Activated CD4-positive, alpha-beta T cell treated with anti-CD3 and anti-CD28 coated beads, Interleukin-10, Interleukin-2, amounts not matched to agents 100 ng/mL and 50 ng/mL, durations not matched to agents 16 hours and 8 hours (primary cell): ENCODE measurements at places on chromosomes 13 and 19.

- DNase-seq = no peak
Observed at GRCh38 chr19:6822311-6822670, 49.8 kb downstream of the VAV1 start.

DNA sequence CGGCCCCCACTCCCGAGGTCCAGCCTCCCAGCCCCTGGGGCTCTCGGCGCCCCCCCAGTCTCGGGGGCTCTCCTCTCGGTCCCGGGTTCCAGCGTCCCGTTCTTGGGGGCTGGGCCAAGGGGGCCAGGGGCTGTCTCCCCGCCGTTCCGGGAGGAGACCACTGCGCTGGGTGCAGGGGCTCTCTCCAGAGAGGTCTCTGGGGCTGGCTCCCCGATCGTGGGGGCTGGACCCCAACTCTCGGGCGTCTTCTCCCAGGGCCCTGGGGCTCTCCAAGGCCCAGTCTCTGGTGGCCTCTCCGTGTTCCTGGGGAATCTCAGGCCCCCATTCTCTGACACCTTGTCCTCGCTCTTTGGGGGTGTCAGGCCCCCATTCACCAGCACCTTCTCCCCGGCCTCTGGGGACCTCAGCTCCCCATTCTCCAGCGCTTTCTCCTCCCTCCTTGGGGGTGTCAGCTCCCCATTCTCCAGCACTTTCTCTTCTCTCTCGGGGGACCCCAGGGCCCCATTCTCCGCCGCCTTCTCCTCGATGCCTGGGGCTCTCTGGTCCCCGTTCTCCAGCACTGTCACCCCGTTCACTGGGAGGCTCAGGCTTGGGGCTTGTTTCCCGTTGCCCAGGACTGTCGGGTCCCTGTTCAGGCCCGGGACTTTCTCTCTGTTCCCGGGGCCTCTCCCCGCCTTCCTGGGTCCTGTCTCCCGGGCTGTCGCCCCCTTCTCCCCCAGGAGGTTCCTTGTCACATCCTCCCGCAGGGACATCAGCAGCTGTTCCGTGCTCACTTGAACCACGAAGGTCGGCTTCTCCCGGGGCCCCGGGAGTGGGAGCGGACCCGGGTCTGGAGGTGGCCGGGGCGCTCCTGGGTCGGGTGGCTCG is 13.7 kb downstream of the LMTK3 start:
- DNase-seq = no peak

- no peak for DNase-seq
Observed at GRCh38 chr19:3313199-3313575, 53.2 kb upstream of the NFIC start.

DNA sequence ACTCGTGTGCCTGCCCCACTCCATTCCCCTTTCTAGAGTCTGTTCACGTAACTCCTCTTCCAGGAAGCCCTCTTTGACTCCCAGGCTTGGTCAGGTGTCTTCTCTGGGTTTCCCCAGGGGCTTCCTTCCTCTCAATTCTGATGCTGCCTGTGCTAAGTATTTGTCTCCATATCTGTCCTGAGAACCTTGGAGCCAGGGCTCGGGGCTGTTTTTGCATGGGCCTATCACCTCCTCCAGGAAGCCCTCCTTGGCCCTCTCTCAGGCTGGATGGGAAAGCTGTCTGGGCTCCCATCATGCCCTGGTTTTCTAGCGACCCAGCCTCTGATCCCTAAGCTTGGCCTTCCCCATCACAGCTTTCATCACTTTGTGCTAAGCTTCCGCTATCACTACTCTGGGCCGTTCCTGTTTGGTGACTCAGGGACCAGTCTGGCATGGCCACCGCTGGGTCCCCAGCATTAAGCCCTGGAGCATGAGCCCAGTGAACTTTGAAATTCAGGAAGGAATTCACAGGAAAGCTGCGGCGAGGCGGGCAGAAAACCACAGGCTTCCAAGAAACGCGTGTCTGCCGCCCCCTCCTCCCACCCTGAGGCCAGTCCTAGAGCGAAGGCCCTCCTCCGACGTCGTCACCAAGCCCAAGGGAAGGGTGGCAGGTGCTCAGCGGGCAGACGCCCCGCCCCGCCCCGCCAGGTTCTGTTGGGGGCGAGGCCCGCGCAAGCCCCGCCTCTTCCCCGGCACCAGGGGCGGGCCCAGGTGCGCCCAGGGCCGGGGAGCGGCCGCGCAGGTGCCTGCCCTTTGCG is 486 bp upstream of the SPINT2 start:
- DNase-seq = peak; percentile 56

DNA sequence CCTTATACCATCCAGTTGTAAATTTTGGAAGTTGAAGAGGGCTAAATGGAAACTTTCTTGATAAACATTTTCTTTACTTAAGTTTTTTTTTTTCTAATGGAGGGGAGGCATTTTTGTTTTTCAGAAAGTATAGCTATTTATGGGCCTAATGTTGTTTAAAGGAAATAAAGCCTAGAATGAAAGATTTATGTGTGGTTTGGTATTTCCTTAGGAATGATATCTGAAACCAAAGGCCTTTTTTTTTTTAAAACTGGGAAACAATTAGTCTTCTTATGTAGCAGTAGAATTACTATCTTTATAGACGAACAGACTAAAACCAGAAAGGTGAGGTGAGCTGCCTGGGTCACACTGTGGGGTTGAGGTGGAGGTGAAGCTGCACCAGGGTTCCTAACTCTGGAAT is 80.1 kb downstream of the ESD start:
- DNase-seq = no peak

DNA sequence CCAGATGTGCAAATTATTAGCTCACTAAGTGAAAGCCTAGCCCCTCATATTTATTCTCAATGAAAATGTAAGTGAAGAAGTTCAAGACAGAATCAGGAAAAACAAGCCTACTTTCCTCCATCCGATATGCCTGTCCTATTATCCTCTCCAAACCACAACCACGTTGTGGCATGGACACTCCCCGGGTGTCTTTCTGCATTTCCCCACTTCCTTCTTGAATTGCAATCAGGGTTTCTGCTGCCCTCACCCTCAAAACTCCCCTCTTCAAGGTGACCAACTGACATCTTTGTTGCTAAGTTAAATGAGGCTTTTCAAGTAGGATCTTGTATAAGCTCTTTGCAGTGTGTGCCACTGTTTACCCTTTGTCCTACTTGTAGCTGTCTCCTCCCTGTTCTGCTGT is 11.8 kb downstream of the SLC25A30 start:
- no peak for DNase-seq

GRCh38 chr13:113756441-113757097 is 2.5 kb upstream of the TMEM255B start:
- DNase-seq = no peak

GRCh38 chr19:13599681-13600080 is 93.4 kb upstream of the CACNA1A start:
- DNase-seq = no peak

DNA sequence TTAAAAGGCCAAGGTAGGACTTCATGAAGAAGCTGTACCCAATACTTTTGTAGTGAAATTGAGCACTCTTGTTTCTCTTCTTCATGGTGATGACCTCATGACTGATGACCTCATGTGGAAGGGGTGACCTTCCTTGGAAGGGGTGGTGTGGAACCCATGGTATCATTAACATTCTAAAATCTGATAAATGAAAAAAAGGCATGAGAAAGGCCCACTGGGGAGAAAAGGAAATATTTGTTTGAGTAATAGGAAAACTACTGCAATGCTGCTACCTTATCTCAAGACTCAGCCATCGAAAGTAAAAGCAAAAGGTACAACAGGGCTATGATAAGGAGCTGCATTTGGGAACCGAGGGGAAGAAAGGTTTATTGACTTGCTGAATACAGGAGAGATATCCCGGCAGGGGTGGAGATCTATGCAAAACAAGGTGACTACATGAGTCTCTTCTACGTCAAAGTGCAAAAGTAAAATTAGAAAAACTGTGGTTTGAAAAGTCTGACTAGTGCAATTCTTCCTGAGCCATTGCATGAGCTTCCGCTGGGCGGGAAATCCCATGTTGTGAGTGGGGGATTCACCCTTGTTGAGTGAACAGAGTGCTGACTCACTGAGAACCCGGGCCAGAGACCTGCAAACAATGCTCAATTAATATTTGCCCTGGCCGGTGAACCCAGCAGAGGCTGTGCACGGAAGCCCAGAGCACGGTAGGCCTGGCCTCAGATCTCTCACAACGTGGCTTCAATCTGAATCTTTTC is 138.9 kb upstream of the RFC3 start:
- peak; percentile 95 for DNase-seq

- no peak for DNase-seq
Observed at GRCh38 chr13:60312851-60313505, 84.0 kb upstream of the TDRD3 start.

DNA sequence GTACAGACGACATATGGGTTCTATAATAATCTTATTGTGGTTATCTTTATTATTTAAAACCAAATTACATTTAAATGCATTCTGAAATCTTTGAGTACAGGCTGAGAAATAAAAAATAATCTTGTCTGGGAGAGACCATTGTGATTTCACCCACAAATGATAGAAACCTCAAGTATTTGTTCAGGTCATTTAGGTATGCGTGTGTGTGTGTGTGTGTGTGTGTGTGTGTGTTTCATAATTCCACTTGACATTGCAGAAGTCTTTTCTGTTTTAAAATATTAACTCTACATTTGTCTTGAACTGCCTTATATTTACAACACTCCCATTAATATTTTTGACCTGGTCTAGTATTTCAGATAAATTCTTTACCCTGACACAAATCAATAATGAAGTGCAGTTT is 126.9 kb downstream of the SPRY2 start:
- no peak for DNase-seq
